Amygdala (tissue), 56 donors: ENCODE measurements at places on chromosomes 7 and 10.

- DNase-seq = no peak
Observed at GRCh38 chr7:54917613-54918391, 101.0 kb upstream of the EGFR start.

GRCh38 chr10:23402856-23403255 is 36.0 kb upstream of the OTUD1 start:
- DNase-seq = no peak

DNA sequence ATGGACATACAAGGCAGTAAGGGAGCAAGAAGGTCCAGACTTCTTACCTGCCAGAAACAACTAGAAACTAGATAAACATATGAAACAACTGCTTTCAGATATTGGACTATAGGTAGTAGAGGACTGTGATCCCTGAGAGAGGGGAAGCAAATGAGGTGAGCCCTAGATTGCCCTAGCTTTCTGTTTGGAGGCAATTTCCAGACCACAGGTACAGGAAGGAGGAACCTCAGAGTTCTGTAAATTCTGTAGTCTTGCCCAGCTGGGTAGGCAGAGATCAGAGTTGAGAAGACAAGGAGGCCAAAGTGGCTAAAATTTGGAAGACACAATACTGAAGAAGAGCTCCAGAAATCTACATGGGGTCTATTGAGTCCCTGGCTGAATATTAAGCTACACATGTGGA is 21.0 kb downstream of the CDK6 start:
- no peak for DNase-seq

- DNase-seq = no peak
Observed at GRCh38 chr10:85673270-85673669, 693.3 kb downstream of the GRID1 start.

- DNase-seq = no peak
Observed at GRCh38 chr10:113916053-113916452, 61.6 kb downstream of the NHLRC2 start.

- DNase-seq = no peak
Observed at GRCh38 chr10:77608281-77608680, 29.3 kb downstream of the KCNMA1 start.

DNA sequence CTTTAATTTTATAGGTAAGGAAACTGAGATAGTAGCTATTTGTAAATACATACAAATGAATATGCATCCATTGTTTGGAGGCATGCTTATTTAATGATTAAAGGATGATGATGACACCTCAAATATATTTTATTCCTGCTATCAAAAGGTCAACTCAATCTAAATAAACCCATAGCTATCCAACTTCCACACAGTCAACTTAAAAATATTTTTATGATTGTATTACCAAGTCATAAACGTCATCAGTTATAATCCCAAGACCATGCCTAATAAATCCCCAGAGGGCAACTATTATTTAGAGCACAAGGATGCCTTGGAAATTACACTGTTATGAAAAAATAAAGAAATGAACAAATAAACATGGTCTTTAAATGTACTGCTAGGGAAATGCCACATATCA is 102.1 kb downstream of the MPP7 start:
- DNase-seq = no peak

DNA sequence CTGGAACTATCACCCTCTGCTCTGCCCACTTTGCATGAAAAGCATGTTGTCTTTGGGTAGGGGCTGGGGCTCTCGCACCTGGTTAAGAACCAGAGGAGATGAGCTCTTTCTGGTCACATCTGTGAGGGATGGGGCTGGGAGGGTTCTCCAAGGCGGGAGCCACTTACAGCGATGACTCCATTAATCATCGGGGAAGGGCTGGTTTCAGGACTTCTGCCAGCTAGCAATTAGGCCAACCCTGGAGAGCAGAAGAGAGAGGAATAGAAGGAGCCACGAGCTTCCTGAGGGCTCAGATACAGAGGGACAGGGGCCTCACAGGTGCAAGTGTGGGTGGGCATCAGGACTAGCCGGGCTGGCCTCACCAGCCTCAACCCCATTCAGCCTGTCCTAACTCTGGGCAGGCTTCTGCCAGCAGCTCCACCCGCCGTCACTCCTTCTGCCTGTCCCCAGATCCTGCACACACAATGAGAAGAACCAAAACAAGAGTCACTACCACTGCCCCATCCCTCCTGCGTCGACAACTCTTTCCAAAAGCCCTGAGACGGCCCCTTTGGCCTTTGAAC is 8.4 kb downstream of the AQP1 start:
- no peak for DNase-seq

GRCh38 chr7:17743316-17743715 is 197.0 kb downstream of the SNX13 start:
- no peak for DNase-seq

DNA sequence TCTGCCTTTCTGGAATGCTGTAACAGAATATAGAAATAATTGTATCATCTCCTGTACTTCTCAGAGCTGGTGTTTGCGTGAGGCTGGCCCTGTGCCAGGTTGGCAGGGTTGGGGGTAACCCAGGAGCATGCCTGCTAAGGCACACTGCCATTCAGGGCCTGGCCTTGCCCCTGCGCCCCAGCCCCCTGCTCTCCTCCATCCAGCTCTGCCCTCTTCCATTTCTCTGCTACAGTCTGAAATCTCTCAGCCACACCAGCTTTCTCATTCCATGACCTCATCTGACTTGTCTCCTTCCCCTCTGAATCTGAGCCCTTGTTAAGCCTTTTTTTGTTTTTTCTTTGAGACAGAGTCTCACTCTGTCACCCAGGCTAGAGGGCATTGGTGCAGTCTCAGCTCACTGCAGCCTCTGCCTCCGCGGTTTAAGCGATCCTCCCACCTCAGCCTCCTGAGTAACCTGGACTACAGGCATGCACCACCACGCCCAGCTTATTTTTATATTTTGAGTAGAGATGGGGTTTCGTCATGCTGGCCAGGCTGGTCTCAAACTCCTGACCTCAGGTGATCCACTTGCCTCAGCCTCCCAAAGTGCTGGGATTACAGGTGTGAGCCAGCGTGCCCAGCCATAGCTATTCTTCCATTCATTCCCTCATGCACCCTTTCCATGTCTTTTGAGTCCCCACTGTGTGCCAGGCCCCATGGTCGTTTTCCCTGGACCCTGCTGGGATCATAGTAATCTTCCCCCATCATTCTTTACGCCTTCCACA is 206.8 kb downstream of the CUX1 start:
- no peak for DNase-seq

DNA sequence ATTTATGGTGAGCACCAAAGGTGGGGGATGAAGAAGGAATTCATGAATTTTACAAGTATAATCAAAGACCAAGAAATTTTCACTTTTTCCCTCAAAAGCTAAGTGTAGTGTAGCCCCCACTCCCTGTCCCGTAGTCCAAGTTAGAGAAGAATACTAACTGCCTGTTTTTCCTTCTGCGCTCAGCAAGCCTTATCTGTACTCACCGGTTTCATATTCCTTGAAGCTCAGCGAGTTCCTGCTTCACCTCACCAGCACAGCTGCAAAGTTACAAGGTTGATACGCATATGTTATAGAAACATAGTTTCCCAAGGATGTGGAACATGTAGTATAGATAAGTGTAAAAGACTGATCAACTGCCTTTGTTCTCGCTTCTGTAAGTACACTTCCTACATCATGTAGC is 16.0 kb upstream of the ZNF33B start:
- DNase-seq = no peak

- DNase-seq = no peak
Observed at GRCh38 chr10:110498982-110499795, 1.5 kb downstream of the DUSP5 start.

DNA sequence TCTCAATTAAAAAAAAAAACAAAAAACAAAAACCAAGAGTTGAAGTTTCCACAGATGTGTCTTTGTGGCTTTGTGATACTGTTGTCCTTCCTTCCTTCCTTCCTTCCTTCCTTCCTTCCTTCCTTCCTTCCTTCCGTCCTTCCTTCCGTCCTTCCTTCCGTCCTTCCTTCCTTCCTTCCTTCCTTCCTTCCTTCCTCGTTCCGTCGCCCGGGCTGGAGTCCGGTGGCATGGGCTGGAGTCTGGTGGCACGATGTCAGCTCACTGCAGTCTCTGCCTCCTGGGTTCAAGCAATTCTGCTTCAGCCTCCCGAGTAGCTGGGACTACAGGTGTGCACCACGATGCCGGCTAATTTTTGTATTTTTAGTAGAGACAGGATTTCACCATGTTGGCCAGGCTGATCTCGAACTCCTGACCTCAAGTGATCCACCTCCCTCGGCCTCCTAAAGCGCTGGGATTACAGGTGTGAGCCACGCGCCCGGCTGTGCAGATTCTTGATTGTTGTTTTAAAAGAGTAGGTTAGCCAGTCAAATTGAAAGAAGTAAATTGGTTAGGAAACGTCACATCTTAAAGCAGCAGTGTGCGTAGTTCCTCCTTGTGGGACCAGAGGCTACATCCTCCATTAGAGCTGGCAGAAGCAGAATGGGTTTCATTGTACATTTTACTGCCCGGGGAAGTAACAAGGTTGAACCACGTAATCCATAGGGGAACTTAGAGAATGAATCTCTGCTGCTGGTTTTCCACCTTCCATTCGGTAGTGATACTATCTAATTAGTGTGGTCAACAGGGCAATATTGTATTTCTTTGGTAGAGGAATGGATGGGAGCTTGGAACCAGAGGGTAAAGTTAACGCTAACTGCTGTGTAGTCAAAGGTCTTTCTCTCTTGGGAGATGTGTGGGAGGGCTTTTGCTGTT is 20.6 kb downstream of the DNAJB6 start:
- DNase-seq = no peak

DNA sequence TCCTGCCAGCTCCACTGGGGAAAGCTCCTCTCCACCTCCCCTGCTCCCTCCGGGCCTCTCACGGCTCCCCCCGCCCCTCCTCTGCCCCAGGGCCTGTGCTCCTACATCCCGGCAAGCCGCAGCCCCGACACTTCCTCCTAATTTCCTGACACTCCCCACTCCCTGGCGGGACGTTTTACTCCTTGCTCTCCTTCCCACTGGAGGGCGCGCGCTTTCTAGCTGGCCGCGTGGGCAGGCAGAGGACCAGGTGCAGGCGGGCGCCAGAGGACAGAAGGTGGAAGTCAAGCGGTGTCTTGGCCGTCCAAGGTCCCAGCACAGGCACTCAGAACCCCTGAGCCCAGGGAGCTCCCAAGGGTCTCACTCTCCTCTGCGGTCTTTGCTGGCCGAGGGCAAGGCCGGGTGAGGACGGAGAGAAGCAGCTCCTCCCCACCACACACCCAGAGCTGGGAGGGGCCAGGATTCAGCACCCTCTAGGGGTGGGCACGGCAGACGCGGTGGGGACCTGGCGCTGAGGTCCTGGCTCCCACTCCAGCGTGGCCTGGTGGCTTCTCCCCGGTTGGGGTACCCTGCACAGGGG is 19.1 kb downstream of the ADAM8 start:
- DNase-seq = no peak

DNA sequence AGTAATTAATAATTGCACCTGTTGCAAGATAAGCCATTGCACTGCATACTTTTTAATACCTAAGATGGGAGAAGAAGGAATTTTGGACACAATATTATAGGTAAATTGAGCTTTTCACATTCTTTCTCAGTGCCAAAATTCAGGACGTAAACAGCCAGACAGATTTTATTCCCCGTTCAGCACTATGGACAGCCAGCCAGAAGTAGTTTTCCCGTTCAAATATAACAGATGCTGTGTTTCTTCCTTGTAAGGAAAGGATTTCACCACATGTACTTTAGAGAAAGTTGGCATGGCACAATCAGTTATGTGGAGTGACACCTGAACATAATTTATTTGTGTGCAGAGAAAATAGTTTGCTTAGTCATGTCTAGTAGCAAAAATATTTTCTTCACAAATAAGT is 34.8 kb downstream of the SEMA3E start:
- DNase-seq = no peak

DNA sequence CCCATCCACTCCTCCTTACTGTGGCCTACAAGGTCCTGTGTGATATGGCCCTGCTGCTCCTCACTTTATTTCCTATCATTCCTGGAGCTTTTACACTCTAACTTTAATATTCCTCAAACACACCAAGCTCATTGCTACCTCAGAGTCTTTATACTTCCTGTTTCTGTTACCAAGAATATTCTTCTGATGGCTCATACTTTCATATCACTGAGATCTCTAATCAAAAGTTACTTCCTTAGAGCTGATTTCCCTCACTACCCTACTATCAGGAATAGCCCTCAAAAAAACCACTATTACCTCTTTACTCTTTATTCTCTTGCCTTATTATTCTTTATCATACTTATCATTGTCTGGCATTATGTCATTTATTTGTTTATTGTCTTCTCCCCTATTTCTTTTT is 5.8 kb upstream of the PPP3CB start:
- no peak for DNase-seq

DNA sequence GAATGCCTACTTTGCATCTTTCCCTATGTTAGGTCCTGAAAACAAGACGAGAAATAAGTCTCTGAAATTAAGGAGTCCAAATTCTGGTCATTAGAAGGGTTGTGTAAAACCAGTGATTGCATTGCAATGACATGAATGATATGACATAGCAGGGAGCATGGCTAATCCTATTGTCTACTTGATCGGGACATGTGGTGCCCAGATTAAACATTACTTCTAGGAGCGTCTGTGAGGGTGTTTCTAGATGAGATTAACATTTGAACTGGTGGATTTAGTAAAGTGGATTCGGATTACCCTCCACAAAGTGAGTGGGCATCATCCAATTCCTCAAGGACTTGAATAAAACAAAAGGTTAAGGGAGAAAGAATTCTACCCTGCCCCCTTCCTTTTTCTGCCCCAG is 434.9 kb upstream of the KLF6 start:
- DNase-seq = no peak
